Kidney capillary endothelial cell (primary cell): ENCODE measurements at places on chromosomes 5 and 9.

GRCh38 chr5:80781356-80781755 lies 126.6 kb upstream of the DHFR start:
- no peak for DNase-seq

- DNase-seq: no peak
Observed at GRCh38 chr9:128208946-128209669, 5.9 kb downstream of the DNM1 start.

GRCh38 chr9:131943351-131943841 lies 136.3 kb downstream of the MED27 start:
- DNase-seq: no peak

GRCh38 chr5:131538177-131538593 lies 96.8 kb downstream of the RAPGEF6 start:
- no peak for DNase-seq

- DNase-seq: no peak
Observed at GRCh38 chr5:6675784-6676491, 37.3 kb upstream of the TENT4A start.
